ENCODE measurements at places on chromosomes 6 and 20.

GRCh38 chr6:134029495-134030455 lies 22.6 kb downstream of the SLC2A12 start:
- no peak for DNase-seq

DNA sequence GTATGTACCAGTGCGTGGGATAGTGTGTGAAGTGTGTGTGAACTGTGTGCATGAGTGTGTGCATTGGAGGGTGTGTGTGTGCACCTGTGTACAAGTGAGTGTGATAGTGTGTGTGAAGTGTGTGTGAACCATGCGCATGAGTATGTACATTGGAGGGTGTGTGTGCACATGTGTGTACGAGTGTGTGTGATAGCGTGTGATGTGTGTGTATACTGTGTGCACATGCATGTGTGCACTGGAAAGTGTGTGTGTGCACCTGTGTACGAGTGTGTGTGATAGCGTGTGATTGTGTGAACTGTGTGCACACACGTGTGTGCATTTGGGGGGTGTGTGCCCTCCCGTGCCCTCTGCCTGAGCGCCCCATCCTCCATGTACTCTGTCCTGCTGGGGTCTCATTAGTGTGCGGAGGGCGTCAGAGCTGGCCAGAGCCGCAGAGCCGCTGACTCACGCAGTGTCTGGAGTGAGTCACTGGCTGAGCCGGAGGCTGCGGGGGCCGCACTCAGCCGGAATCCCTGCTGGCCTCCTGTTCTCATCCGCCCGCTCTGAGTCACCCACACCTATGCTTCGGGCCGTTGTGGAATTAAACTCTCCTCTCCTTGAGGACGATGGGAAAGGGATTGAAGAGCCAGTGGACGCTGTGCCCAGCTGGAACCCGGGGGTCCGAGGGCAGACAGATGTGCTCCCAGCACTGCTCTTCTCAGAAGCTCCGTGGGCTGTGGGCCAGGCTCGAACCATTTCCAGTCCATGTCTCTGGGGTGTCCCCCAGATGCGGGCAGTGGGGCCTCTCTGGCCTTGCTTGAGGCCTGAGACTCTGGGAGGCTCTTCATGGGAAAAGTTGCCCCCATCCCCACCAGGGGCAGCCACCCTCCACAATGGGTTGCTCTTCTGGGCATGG lies 27.3 kb upstream of the STX16 start:
- no peak for DNase-seq

DNA sequence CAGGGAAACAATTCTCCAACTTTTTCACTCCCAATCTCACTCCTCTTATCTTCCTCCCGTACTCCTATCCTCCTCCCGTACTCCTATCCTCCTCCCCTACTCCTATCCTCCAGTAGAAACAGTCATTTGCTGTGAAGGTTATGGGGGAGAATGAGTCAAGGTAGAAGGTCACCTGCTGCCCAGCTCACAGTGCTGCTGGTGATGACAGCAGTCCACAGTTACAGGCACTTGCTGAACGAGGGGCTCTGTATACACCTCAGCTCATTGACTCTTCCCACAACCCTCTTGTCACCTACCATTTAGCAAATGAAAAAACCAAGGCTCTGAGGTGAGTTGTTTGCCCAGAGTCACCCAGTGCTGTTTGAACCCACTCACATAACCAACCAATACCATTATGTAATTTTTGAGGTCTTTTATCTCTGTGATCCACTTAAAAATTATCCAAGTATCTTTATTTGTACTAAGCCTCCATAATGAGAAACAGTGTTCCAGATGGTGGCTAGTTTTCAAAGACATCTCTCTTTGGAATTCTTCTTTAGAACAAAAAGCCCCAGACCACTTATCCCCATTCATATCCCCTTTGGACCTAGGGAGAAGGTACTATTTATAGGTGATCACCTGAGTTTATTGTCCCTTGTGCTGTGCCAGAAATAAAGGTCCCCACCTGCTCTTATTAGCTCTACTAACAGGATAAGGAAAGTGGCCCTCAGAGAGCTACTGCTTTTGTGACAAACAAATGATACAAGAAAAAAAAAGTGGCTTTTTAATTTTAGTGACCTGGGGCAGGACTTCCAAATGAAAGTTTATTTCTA lies 53.2 kb downstream of the PTPN1 start:
- no peak for DNase-seq

- no peak for DNase-seq
Observed at GRCh38 chr20:24507182-24507853, 37.9 kb downstream of the SYNDIG1 start.
